ENCODE measurements at places on chromosomes 16 and 17.

GRCh38 chr17:58996968-58997367, 109.7 kb downstream of the TRIM37 start:
- H3K4me3 ChIP-seq = no peak overlapping the region
- peak overlapping the region; percentile 26 for H3K27ac ChIP-seq
- peaks cover under 1% of the 10 kb centered on the region for H3K4me1 ChIP-seq

GRCh38 chr17:59863616-59864015, 29.1 kb downstream of the TUBD1 start:
- H3K27ac ChIP-seq = no peak overlapping the region
- no peak for DNase-seq
- peaks cover 24% of the 10 kb centered on the region for H3K36me3 ChIP-seq
- H3K4me1 ChIP-seq = no peaks in the 10 kb centered on the region
- no peaks in the 10 kb centered on the region for H3K27me3 ChIP-seq

DNA sequence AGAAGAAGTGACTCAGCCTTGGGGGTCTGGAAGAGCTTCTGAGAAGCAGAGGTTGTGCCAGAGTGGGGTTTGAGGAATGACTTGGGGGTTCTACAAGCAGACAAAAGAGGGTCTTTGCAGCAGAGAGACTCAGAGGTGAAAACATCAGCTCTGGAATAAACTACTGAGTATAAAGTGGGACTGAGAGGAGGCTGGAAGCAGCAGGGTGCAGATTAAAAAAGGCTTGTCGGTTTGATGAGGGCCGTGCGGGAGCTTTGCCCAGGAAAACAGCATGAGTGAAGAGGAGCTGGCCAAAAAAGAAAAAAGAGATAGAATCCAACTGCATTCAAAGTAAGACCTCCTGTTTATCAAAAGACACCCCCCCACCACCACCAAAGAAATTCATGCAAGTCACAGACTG, 13.1 kb upstream of the ACE start:
- H3K27ac ChIP-seq = no peak overlapping the region
- DNase-seq = no peak
- peaks cover 4% of the 10 kb centered on the region for H3K4me1 ChIP-seq
- no peak overlapping the region for H3K4me3 ChIP-seq
- no peaks in the 10 kb centered on the region for H3K27me3 ChIP-seq
- no peaks in the 10 kb centered on the region for H3K36me3 ChIP-seq

- no peaks in the 10 kb centered on the region for H3K27me3 ChIP-seq
- DNase-seq = no peak
- peaks cover 55% of the 10 kb centered on the region for H3K4me1 ChIP-seq
- no peak overlapping the region for H3K4me3 ChIP-seq
Observed at GRCh38 chr17:17712268-17712924, 31.1 kb downstream of the RAI1 start.

DNA sequence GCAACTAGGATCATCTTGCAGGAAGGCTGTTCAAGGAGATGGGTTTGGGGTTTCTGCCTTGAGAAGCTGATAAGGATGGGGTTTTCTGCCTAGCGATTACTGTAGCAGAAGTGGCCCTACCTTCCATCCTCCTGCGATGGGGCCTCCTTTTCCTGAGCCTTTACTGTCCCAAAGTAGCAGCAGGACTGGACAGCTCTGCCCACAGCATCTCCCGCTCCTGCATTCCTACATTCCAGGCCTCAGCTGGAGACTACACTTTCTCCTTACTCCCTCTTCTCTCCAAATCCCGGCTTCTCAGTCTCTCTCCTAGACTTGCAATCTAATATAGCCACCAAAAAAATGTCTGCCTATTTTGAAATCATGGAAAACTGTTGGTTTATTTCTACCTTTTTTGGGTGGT, 355.4 kb downstream of the CA10 start:
- no peak overlapping the region for H3K27ac ChIP-seq
- no peaks in the 10 kb centered on the region for H3K27me3 ChIP-seq
- no peak overlapping the region for H3K4me3 ChIP-seq

DNA sequence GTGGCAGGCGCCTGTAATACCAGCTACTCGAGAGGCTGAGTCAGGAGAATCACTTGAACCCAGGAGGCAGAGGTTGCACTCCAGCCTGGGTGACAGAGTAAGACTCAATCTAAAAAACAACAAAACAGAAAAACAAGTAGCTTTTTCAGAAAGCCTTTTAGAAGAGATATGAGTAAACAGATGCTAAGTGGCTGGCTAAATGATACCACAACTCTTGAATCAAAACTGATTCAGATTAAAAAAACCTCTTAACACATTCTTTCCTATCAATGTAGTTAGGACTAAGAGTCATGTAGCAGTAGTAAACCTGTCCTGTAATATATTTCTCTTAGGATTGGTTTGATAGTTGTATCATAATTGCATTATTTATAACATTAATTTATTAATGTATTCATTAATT, 23.0 kb downstream of the PPM1D start:
- peaks cover 24% of the 10 kb centered on the region for H3K36me3 ChIP-seq
- no peaks in the 10 kb centered on the region for H3K27me3 ChIP-seq
- H3K27ac ChIP-seq = no peak overlapping the region
- DNase-seq = no peak
- peaks cover 11% of the 10 kb centered on the region for H3K4me1 ChIP-seq
